ENCODE measurements at places on chromosomes 7 and 10.

DNA sequence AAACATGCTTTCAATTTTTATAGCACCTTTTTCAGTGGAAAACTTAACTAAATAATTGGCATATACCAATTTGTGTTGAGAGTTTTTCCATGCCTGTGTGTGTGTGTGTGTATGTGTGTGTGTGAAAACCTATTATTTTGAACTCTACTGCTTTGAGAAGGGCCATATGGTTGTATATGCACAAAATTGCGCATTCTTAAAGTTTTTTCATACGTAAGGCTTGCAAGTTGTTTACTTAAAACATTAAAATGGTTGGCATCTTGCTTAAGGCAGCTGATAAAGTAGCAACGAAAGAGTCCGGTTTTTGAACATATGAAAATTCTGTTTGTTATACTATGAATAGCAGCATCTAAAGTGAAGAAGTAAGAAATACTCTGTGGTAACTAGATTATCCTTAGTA lies 84.1 kb downstream of the HDAC9 start:
- DNase-seq: no peak

GRCh38 chr10:67883710-67884312 lies 645 bp upstream of the SIRT1 start:
- no peak for DNase-seq

- no peak for DNase-seq
Observed at GRCh38 chr10:112191791-112192190, 8.2 kb upstream of the GPAM start.

DNA sequence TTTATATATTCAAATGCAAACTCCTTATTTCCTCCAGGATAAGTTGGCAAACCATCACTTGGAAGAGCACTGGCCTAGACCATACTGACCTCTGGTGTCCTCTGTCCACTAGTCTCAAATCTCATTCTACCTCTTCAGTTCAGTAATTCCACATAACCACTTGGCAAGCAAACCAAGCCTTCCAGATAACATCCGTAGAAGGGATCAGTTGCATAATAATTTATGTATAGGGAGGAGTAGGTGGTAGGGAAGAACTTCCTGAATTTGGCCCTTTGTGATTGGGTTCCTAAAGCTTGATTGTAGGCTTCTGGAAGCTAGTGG lies 55.0 kb downstream of the WAC start:
- DNase-seq: no peak

DNA sequence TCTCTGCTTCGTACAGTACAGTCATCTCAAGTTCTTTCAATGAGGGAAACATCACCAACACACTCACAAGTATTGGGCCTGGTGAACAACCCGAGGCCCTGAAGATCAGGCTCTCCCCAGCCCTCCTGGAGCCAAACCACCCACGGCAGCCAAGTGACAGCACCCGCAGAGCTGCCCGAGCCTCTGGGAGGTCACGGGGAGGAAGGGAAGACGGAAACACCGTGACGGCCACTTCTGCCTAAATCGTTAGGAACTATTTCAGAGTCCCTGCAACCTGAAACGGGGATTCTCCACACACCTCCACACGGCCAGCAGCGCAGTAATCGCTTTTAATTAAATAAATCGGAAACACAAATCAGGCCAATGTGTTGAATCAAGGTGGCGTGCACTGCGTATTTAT lies 222.6 kb downstream of the MAD1L1 start:
- no peak for DNase-seq

GRCh38 chr7:118214833-118215182 lies 9.7 kb upstream of the ANKRD7 start:
- DNase-seq: no peak

GRCh38 chr7:75669579-75669978 lies 69.2 kb downstream of the HIP1 start:
- no peak for DNase-seq

DNA sequence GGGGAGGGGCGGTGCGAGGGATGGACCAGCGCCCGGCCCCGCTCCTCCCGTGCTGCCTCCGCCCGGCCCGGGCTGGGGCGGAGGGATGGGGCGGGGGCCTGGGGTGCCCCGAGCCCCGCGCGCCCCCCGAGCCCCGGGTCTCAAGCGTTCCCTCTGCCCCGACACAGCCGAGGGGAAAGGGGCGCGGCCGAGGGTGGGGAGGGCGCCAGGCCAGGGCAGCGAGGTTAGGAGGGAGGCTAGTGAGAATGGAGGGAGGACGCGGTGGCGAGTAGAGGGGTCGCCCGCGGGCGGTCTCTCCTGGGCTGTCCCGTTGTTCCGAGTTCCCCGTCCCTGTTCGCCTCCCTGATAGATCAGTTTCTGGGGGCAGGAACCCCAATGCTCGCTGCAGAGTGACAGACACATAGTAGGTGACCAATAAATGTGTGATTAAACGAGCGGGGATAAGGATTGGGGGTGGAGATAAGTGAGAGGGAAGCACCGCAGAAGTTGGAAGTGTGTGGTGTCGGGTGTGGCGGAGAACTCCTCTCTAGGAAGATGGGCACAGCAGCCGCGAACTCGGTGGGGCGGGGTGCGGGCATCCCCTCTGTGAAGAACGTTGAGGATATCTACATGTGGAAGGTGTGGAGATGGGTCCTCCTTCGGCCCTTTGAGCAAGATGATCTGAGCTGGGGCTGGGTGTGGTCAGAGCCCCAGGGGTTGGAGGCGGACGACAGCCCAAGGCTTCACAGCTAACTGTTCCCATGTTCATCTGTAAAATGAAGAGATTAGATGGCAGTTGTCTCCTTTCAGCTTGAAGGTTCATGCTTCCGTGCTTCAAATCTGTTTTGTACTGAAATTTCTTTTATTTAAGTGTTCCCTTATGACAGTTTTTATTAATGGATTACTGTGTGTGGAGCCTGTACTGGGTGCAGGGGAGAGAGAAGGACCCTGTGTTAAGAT lies 580 bp downstream of the ZNF775 start:
- DNase-seq: peak; percentile 43

DNA sequence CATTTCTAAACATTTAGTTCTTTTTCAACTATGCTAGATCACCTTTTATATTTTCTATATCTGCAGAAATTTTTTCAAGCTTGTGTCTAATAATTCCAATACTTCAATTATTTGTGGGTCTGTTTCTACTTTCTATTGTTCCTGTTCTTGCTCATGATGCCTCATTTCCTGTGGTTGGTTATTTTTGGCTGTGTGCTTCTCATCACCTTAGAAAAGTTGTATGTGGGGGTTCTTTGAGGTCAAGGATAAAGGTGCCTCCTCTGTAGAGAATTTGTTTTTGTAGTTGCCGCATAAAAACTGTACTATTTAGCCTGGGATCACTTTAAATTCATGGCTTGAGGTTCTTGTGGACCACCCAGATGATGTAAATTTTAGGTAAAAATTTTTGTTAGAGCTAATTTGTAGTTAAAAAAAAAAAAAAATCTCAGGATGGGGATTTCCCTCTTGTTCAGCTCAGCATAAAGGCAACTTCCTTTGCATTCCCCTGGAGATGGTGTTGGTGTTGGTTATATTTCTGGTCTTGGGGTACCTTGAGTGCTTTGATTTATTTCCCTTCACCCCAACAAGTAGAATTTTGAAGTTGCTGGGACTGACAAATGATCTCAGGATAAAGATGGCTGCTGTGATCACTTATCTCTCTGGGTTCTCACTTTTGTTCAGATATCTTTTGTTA lies 27.0 kb upstream of the JAZF1 start:
- no peak for DNase-seq

GRCh38 chr10:26647602-26648244 lies 49.8 kb upstream of the PDSS1 start:
- no peak for DNase-seq

- DNase-seq: no peak
Observed at GRCh38 chr10:87000491-87000890, 19.6 kb upstream of the FAM25A start.

GRCh38 chr10:48572414-48572813 lies 32.5 kb downstream of the ARHGAP22 start:
- DNase-seq: no peak

DNA sequence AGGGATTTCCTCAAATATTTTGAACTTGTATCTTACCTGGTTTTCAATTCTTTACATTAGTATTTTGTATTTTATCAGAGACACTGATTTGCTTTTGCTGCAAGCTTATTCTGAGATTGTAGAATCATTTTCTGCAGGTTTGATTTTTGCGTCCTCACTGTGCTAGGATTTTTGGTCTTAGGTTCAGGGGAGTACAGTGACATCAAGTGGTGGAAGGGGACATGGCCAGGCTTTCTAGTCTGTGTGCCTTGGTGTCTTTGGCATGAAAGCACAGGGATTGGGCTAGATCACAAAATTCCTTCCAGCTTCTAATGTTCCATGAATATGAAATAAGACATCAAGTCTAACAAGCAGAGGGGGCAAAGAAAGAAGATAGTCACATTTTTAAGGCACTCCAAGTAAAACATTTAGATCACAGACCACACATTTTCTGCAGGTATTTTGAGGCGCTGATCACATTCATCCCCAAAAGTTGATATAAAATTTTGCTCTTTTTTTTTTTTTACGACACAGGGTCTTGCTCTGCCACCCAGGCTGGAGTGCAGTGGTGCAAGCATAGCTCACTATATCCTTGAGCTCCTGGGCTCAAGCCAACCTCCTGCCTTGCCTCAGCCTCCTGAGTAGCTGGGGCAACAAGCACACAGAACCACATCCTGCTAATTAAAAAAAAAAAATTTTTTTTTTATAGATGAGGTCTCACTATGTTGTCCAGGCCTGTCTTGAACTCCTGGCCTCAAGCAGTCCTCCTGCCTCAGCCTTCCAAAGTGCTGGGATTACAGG lies 124.4 kb downstream of the PON1 start:
- DNase-seq: peak; percentile 18

GRCh38 chr10:131968949-131969348 lies 12.8 kb downstream of the BNIP3 start:
- no peak for DNase-seq

DNA sequence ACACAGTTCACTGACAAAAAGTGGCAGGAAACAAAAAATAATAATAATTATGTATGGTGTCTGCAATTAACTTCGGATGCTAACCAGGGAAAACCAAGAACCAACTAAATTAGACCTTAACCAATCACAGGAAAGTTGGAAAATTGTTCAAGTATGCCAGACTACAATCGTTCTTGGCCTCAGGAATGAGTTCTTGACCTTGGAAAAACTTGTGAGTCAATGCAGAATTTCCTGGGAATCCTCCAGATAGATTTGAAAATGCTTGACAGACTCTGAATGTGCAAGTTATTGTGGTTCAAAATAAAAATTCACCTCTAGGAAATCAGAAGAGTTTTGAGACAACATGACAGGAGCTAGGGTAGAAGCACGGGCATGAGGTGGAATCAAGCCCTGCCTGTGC lies 171.5 kb downstream of the C7orf25 start:
- no peak for DNase-seq

DNA sequence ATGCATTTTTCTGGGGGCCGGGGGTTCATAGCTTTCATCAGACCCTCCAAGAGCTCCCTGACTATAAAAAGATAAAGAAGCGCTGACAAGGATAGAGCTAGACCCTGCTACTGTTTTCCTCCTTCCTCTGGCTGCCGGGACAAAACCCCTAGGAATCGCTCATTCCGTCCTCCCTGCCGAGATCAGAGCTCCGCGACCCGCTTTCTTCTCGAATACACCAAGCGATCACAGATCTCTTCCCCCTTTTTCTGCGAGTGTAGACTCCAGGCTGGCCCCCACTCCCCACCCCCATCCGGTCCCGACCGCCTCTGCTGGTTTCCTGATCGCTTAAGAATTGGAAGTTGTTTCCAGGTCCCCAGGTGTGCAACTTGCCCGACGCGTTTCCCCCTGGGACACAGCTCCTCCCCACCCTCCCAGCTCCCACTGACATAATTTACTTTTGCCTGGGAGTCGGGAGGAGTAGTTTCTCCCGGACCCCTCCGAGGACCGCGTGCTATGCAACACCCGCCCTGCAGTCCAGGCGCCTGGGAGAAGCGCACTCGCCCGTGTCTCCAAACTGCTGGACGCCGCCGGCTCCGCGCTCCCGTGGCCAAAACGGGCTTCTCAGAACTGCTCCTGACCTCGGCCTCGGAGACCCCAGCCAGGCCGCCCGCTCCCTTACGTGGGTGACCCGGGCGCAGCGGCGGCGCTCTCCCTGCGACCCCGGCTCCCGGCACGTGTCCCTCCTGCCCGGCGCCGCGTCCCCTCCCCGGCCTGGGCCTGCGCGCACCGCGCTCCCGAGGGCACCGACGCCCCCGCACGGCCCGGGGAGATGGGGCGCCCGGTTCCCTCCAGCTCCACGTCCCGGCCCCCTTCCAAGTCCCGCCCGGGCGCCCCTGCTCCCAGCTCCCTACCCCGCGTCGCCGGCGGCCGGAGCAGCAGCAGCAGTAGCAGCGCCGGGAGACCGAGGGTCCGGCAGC lies 552 bp downstream of the IL15RA start:
- DNase-seq: peak; percentile 28

- DNase-seq: no peak
Observed at GRCh38 chr7:146645383-146645976, 528.9 kb downstream of the CNTNAP2 start.

DNA sequence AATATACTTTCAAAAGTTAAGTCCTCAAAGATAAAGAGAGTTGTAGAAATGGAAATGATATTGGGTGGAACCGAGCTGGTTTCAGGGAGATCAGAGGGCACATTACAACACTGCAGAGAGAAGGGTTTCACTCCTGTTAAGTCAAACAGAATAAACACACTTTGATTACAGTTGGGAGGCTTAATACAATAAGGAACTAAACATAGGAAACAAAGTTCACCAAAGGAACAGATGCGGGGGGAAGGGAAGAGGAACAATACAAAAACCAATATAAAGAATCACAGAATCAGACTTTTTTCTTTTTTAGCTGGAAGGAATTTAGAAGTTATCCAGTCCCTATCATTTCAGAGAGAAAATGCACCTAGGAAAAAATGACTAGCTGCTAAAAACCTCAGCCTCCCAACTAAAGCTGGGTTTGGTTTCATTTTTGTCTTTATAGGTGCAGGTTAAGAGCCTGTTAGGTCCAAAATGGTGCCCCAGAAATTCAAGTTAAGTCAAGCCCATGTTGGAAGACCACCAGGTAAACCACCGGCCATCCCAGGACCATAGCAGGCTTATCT lies 81.9 kb downstream of the DNMBP start:
- DNase-seq: no peak

- DNase-seq: no peak
Observed at GRCh38 chr7:96244244-96244991, 77.5 kb downstream of the SLC25A13 start.

DNA sequence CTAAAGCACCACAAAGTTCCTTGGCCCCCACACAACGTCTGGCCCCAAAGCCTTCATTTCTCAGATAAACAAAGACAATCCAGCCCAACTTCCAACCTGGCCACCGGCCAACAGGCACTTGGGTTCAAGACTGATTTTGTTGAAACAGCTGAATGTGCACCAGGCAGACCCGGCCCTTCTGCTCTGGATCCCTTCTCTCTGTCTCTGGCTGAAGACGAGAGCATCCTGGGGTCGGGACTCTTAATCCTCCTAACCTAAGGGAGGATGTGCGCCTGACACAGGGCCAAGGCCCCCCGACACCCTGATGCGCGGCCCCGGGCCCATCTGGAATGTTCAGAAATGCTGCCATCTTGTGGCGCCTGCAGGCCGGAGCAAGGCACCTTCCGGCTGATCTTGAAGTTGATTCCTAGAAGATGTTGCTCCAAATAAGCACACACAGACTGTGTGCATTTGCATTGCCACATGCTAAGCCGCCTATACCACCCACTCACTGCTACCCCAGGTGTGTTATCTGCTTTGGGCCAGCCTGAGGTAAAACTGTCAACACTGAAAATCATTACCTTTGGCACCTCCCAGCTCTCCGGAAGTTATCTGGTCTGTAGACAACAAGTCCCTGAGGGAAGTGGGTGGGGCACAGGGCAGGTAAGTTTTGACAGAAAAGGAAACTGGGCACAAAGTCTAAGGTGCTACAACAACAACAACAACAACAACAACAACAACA lies 98.4 kb upstream of the HABP2 start:
- peak; percentile 64 for DNase-seq
